NCI-H1417 treated with DMSO at 0.1 percent for 48 hours (cell line): ENCODE measurements at places on chromosomes 4 and X.

- no peak for DNase-seq
Measured at GRCh38 chr4:88195328-88196012, 37.0 kb upstream of the ABCG2 start.

DNA sequence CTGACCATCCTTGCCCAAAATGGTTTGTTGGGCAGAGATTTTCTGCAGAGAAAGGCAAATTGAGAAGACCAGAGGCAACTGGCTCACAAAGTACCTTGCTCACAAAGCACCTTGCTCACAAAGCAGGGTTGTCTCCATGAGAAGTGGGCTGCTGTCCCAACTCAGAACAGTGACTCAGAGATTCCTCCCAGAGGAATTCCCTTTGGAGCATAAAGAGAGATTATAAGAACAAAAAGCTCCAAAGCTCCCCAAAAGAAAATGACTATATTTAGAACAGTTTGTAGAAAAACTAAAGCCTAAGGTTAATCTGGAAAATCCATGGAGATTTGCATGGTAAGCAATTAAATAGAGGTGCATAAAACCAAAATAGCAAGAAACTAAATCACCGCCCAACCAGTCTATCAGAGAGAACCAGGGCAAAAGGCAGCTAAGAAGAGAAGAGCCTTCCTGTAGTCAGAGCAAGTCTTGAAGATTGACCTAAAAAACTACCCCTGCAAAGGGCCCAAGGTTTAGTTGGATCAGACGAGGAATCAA lies 731.4 kb downstream of the FAT4 start:
- DNase-seq, result no peak

GRCh38 chrX:154654372-154654771 lies 993 bp upstream of the CTAG2 start:
- DNase-seq, result no peak

GRCh38 chr4:94466923-94467322 lies 15.2 kb downstream of the PDLIM5 start:
- no peak for DNase-seq

DNA sequence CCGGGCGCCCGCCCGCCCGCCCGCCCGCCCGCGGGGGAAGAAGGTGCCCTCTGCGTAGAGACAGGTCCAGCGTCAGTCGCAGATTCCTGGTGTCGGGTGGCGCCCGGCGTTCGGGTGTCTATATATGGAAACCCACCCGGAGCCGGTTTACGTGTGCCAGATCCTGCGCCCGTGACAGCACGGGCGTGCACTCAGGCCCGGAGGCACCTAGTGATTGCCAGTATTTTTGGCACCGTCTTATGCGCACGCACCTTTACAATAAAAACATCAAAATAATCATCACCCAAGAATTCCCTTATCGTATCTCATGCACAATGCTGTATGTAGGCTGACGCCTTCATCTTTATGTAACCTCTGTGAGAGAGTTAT lies 519 bp downstream of the SLC25A4 start:
- no peak for DNase-seq

GRCh38 chrX:20711366-20711765 lies 444.7 kb upstream of the RPS6KA3 start:
- peak; percentile 5 for DNase-seq

DNA sequence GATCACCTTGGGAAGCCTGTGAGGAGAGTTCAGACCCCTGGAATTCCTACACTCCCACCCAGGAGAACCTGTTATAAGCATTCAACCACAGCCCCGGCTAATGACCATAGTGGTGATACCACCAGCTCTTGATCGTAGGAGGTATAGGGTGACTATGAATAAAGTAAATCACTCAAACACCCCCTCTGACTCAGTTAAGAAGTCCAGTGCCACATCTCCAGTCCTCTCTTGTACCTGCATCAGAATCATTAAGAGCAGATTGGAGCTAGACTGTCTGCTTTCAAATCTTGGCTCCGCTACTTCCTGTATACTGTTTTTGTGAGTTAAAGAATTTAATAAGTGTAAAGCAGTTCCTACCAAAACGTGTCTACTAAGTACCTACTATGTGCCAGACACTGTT lies 565.1 kb upstream of the DIPK2B start:
- DNase-seq, result no peak

- DNase-seq, result no peak
Measured at GRCh38 chr4:111519683-111520082, 625.6 kb upstream of the FAM241A start.
